ENCODE measurements at places on chromosomes 2 and 18. TPM values are rescaled to one million over a fixed set of nuclear protein-coding genes. Genes with fewer than 3 reads are reported as not detected.

Gene CFC1
- total RNA-seq: not detected

DNA sequence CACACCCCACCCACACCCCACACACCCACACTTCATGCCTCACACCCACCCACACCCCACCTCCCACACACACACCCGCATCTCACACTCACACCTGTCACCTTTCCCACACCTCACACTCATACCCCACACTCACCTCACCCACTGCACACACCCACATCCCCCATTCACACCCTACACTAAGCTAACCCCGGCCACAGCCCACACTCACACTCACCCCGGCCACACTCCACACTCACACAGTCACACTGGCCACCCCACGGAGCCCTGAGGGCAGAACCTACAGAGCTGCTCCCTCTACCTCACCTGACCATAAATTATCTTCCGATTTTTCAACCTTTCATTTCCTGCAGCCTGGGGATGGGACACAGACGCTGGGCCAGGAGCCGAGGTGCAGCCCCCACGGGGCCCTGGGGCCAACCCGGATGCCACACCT is 241.3 kb downstream of the HDAC4 start:
- no peak overlapping the region for H3K27ac ChIP-seq
- peaks cover 12% of the 10 kb centered on the region for H3K4me1 ChIP-seq
- peak; percentile 16 for DNase-seq
- no peaks in the 10 kb centered on the region for H3K27me3 ChIP-seq
- peaks cover 19% of the 10 kb centered on the region for H3K36me3 ChIP-seq

DNA sequence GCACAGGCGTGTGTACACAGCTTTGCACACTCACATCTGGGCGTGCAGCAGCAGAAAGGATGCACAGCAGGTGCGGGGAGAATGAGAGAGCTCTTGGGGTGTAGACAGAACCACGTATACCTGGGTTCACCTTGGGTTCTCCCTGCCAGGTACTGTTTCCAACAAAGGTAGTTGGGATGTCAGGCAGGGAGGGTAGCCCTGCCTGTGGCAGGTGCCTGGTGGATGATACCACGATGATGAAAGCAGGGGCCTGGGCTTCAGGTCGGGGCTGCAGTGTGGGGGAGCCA is 6.5 kb upstream of the ARID5A start:
- no peak for DNase-seq
- H3K4me1 ChIP-seq: peaks cover 47% of the 10 kb centered on the region
- H3K4me3 ChIP-seq: no peak overlapping the region

Gene CCDC74B
- total RNA-seq: 0.85 TPM

Gene SLC4A5
- total RNA-seq: 1.8 TPM

Gene UGT1A8
- total RNA-seq: not detected

Gene YIPF4
- 47.0 TPM for total RNA-seq

DNA sequence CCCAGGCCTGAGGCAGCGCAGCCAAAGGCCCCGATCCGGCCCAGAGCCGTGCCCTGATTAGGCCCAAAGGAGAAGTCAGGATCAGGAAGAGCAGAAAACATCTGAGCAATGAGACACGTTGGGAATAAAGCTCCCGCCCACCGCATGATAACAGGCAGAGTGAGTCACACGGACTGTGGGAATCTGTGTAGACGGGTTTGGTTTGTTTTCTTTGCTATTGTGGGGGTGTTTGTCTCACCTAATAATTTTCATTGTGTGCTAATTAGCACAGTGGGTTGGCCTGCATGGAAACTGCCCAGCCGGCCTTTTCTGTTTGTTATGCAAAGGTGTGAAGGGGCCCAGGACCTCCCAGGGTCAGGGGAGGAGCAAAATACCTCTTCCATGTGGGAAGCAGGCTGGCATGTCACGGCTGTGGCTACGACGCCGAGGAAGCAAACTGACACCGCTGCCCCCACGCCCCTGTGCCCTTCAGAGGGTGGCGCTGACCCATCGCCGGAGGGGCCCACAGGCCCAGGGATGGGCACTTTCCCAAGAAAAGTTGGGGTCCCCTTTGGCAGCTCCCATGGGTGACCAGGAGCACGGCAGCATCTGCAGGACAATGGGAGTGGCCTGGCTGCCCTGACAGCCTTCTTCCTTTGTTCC is 68.4 kb upstream of the CTDP1 start:
- no peak for DNase-seq
- H3K27ac ChIP-seq: no peak overlapping the region
- H3K4me1 ChIP-seq: no peaks in the 10 kb centered on the region
- no peaks in the 10 kb centered on the region for H3K27me3 ChIP-seq

Gene CHRNA1
- not detected for total RNA-seq

GRCh38 chr18:21444465-21445212 is 155.9 kb downstream of the ESCO1 start:
- DNase-seq: no peak
- H3K36me3 ChIP-seq: no peaks in the 10 kb centered on the region
- no peaks in the 10 kb centered on the region for H3K4me1 ChIP-seq

DNA sequence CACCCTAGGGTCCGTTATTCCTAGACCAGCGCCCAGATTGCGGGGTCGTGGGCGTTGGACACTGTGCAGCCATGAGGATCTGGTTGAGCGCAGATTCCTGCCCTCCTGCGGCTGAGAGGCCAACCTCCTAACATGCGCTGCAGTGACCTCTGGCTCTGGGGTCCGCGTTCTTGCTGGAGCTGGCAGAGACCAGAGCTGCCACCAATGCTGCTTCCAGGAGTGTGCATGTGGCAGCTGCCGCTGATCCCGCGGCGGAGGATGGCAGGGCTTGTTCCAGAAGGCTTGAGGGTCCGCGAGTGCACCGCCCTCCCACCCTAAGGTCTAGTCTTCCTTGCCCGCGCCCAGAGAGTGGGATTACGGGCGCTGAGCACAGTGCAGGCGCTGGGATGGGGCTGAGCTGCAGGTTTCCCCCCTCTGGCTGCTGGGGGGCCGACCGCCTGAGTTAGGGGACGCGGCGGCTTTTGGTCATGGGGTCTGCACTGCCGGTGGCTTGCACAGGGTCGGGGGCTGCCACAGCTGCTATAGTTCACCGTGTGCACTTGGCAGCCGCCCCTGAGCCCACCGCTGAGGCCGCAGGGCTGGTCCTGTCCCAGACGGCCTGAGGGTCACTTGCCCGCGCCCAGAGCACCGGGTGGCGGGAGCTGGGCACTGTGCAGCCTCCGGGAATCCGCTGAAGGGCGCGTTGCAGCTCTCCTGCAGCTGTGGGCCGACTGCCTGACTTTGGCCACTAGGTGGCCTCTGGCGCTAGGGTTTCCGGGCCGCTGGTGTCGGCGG is 145.9 kb downstream of the CCDC74A start:
- DNase-seq: peak; percentile 71
- peaks cover 20% of the 10 kb centered on the region for H3K27me3 ChIP-seq
- H3K27ac ChIP-seq: no peak overlapping the region
- no peaks in the 10 kb centered on the region for H3K36me3 ChIP-seq

- no peaks in the 10 kb centered on the region for H3K27me3 ChIP-seq
- H3K27ac ChIP-seq: no peak overlapping the region
- no peak for DNase-seq
- peaks cover 49% of the 10 kb centered on the region for H3K4me1 ChIP-seq
- no peak overlapping the region for H3K4me3 ChIP-seq
- H3K36me3 ChIP-seq: no peaks in the 10 kb centered on the region
These were observed 46.7 kb downstream of the FBXO48 start for GRCh38 chr2:68420254-68420910.

Gene CHRNG
- not detected for total RNA-seq

- no peaks in the 10 kb centered on the region for H3K36me3 ChIP-seq
- no peak overlapping the region for H3K27ac ChIP-seq
- H3K27me3 ChIP-seq: no peaks in the 10 kb centered on the region
- H3K4me3 ChIP-seq: no peak overlapping the region
These were observed 459.3 kb upstream of the TRIB2 start for GRCh38 chr2:12257476-12257875.

- no peak for DNase-seq
- no peaks in the 10 kb centered on the region for H3K27me3 ChIP-seq
- no peaks in the 10 kb centered on the region for H3K36me3 ChIP-seq
- no peaks in the 10 kb centered on the region for H3K4me1 ChIP-seq
These were observed 272.6 kb upstream of the ERBB4 start for GRCh38 chr2:212811036-212811805.

DNA sequence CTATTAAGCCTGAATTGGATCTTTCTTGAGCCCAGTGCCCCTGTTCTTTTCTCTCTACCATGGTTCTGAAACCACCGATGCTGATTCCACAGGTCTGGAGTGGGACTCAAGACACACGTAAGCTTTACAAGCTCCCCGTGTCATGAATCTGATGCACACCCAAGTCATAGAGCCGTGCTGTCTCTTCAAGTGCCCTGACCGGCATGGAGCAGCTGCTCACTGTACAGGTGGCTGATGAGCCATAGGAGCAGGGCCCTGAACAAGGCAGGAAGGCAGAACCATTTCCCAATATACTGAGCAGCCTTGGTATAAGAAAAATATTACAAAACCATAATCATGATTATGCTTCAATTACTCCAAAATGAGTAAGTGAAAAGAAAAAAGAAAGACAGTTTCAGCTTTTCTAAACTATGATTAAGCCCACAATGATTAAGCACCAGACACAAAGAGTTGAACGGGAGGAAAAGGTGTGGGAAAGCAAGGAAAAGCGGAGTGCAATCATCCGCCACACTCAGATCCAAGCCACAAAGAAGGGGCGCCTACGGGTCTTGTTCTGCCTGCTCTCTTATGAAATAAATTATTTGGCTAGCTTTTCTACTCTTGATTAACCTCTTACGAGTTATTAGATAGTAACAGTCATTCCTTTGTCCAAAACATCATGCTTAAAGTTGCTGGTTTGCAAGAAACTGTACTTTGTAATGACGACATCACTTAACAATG is 41.7 kb downstream of the NOL10 start:
- no peaks in the 10 kb centered on the region for H3K27me3 ChIP-seq
- no peak for DNase-seq
- H3K36me3 ChIP-seq: peaks cover 34% of the 10 kb centered on the region
- no peaks in the 10 kb centered on the region for H3K4me1 ChIP-seq

- no peaks in the 10 kb centered on the region for H3K4me1 ChIP-seq
- DNase-seq: no peak
- no peaks in the 10 kb centered on the region for H3K27me3 ChIP-seq
These were observed 151.2 kb downstream of the FMNL2 start for GRCh38 chr2:152485954-152486736.

Gene KLHL14
- total RNA-seq: not detected

GRCh38 chr2:120677696-120678247 is 57.9 kb upstream of the GLI2 start:
- H3K27me3 ChIP-seq: peaks cover 3% of the 10 kb centered on the region
- H3K4me1 ChIP-seq: no peaks in the 10 kb centered on the region
- no peak overlapping the region for H3K4me3 ChIP-seq
- DNase-seq: no peak
- H3K36me3 ChIP-seq: no peaks in the 10 kb centered on the region
- no peak overlapping the region for H3K27ac ChIP-seq

DNA sequence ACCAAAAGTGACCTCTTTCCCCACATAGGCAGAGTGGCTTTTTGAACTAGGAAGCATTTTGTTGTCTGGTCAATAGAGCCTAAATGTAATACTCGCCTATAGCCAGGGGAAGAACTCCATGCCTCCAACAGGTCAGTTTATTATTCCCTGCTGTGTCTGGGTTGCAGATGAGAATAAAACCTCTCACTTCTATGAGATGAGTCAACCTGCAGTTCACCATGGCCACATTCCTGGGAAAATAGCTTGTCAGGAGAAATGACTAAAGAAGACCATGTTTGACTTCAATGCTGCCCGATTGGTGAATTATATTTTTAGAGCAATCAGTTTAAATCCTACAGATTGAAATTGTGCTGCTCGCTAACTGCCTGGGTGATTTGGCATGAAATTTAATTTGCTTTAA is 46.7 kb upstream of the LRRTM1 start:
- H3K27ac ChIP-seq: no peak overlapping the region
- H3K4me1 ChIP-seq: no peaks in the 10 kb centered on the region
- no peaks in the 10 kb centered on the region for H3K27me3 ChIP-seq
- H3K4me3 ChIP-seq: no peak overlapping the region
- DNase-seq: no peak

Gene ST6GAL2
- total RNA-seq: not detected

DNA sequence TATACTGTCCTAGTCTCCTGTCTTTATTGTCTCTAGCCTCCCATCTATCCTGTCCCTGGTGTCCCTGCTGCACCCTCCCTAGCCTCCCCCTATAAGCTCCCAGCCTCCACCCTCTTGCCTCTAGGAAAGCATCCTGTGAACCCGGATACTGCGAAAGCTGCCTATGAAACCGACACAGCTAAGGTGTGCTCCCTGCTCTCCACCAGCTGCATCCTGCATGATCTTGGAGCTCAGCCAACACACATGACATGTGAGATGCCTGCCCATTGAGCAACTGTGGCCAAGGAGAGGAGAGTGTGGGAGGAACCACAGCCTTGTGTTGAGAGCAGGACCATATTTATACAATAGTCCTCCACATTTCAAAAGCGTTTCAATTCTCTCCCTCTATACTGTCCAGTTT is 187.1 kb downstream of the ZBTB7C start:
- H3K36me3 ChIP-seq: no peaks in the 10 kb centered on the region
- no peaks in the 10 kb centered on the region for H3K27me3 ChIP-seq
- no peak overlapping the region for H3K4me3 ChIP-seq
- peak; percentile 3 for DNase-seq
- H3K27ac ChIP-seq: no peak overlapping the region

DNA sequence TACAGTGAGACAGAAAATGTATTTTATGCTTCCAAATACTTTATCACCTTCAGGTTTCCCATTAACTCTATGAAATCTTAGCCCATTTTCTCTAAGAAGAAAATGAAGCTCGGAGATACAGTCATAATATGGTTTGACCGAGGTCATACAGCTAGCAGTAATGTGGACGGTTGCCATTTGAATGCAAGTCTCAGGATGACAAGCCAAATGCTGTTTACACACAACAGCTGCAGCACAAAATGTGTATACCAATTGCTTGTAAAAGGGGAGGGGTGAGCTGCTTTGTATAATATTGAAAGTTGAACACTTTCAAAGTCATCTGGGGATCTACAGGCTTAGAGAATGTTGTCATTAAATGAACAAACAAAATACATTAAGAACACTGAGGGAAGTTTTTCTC is 93.8 kb upstream of the FSIP2 start:
- no peak overlapping the region for H3K27ac ChIP-seq
- DNase-seq: no peak
- H3K4me1 ChIP-seq: no peaks in the 10 kb centered on the region
- no peak overlapping the region for H3K4me3 ChIP-seq
- no peaks in the 10 kb centered on the region for H3K27me3 ChIP-seq

- H3K4me1 ChIP-seq: peaks cover 49% of the 10 kb centered on the region
- H3K27ac ChIP-seq: no peak overlapping the region
- no peak for DNase-seq
These were observed 51.0 kb upstream of the EML4 start for GRCh38 chr2:42117923-42118753.

Gene LOXL3
- total RNA-seq: 0.77 TPM

Gene UGT1A6
- total RNA-seq: not detected

DNA sequence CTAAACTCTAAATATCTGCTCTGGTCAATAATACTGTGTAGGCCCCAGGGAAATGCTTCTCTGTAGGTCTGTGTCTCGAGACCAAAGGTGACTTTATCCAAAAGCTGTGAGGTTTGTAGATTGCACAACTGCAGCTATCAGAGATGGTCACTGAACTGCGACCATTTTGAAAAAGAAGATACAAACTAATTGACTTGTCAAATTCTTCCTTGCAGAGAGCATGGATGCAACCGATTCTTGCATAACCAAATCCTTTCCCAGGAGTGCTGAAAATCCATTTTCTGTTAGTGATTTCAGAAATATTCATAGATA is 155.8 kb downstream of the SH3BP4 start:
- no peaks in the 10 kb centered on the region for H3K36me3 ChIP-seq
- no peak overlapping the region for H3K27ac ChIP-seq
- no peak overlapping the region for H3K4me3 ChIP-seq
- no peak for DNase-seq

Gene GRB14
- not detected for total RNA-seq
